ENCODE measurements at places on chromosomes 7 and 10.

- DNase-seq, result no peak
These were observed 53.8 kb upstream of the BAMBI start for GRCh38 chr10:28623483-28623882.

DNA sequence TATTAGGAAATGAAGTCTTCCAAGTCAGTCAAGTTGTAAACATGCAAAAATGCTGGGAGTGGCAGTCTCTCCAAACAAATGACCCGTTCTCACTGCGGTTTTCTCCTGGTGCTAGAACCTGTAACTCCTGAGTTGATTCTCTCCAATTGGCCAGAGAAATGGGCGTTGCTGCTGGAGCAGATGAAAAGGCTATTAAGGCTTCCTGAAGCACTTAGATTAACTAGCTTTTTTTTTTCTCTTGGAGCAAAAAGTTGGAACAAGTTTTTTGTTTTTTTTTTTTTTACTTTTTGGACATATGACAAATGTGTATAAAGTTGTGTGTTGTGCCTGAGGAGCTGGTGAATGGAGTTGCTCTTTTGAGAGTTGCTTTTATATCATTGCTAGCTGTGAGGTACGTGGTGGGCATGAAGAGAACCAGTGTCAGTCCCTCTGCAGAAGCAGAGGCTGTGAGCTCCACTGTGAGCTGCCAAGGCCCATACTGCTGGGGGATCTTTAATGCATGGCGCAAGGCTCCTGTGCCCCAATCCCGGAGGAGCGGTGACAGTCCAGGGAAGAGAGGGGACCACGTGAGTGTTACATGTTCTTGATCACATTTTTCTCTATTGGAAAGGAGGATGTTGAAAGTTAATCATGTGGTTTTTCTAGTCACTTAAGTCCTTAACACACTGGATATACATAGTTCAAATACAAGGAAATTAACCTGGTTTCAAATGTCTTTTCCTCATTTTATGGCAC, 393.6 kb upstream of the GALNT17 start:
- DNase-seq, result no peak

DNA sequence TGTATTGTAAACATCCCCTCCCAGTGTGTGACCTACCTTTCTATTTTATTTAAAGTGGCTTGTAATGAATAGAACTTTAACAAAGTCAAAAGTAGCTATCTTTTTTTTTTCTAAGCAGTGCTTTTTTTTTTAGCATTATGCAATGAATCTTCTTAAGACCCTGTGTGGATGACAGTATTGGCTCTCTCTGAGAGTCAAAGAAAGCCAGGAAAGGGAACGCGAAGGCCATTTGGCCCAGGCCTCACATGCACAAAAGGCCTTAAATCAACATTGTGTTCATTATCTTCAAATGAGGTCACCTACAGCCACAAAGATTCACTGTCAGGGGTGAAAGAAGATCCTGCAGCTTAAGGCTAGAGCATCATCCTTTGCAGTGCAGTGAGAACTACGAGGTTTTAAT, 721.5 kb downstream of the GRID1 start:
- no peak for DNase-seq

DNA sequence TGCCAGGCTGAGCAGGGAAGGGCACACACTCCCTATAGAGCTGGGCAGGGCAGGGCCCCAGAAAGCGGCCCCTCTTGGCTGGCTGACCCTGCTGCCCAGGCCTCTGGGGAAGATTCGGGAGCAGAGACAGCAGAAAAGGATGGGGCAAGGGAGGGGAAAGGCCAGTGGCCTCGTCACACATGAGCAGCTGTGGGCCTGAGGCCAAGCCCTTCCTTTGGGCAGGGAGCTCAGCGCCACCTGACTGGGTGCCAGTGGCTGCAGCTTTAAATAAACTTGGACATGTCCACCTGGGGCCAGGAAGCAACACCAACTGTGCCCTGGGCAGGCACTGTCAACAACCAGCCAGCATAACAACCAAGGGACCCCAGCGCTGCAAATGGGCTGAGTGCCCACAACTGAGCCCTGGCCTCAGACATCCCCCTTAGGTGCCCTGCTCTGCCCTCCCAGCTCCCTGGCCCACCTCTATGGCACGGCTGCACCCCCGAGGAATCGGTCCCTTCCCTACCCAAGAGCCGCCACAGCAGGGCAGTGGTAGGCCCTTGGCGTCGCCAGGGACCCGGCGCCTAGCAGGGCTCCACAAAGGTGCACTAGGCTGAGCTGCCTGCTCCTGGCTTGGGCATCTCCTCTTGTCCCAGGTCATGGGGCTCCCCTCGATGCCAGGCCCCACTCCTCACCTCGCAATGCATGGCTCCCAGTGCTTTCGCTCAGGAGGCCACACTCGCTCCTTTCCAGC, 2.6 kb downstream of the CAMK2B start:
- no peak for DNase-seq

DNA sequence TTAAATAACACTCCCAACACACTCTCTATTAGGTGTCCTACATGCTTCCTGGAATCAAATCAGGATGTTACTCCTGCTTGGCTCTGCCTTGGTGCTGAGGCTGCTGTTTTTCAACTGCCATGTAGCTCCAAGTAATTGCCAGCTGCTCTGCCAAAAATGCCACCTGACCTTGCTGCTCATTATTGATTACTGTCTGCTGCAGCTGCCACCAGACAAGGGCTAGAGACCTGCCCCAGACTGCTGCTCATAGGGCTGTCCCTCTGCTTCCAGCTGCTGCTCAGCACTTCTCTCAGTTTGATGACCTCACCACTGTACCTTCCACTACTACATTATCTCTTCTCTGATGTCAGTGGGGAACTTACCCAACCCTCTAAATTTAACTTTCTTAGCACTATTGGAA, 102.5 kb downstream of the PCLO start:
- no peak for DNase-seq

DNA sequence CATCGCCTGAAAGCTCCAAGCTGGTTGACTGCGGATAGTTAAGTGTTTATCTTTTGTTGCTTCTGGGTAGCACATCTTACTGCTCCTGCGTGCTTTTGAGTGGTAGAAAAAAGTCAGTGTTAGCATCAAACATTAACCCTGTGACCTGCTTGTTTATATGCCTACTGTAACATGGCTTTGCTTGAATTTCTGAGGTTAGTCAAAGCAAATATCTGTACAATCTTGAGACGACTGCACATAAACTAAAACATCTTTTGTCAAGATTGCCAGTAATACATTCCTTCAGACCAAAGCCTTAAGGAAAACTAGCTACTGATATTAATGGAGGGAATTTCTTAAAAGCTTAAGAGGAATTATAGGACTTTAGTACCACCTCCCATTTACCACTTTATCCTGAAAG, 163.7 kb downstream of the BAMBI start:
- DNase-seq, result no peak

- DNase-seq, result no peak
These were observed 50.6 kb downstream of the ZNF438 start for GRCh38 chr10:30980951-30981616.

- DNase-seq, result no peak
These were observed 34.9 kb downstream of the CALML3 start for GRCh38 chr10:5559642-5560141.

DNA sequence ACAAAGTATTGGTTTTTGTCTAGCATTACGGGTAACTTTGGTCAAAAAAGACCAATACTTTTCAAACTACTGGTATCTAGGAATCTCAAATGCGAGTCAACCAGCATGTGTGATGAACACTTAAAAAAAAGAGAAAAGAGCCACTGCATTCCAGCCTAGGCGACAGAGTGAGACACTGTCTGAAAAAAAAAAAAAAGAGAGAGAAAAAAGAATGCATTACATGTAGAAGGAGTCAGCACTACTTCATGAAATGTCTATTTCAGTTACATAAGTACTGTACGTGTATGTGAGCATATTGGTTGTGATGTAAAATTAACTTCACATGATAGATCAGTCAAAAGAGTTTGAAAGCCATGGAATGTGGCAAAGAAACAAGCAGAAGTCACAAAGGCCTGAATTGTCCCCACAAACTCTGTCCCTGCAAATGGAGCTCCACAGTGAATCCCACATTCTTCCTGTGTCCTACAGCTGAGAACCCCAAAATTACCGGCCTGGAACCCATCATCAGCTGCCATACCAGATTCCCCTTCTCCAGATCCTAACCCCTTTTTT, 1.6 kb downstream of the DENND11 start:
- no peak for DNase-seq

DNA sequence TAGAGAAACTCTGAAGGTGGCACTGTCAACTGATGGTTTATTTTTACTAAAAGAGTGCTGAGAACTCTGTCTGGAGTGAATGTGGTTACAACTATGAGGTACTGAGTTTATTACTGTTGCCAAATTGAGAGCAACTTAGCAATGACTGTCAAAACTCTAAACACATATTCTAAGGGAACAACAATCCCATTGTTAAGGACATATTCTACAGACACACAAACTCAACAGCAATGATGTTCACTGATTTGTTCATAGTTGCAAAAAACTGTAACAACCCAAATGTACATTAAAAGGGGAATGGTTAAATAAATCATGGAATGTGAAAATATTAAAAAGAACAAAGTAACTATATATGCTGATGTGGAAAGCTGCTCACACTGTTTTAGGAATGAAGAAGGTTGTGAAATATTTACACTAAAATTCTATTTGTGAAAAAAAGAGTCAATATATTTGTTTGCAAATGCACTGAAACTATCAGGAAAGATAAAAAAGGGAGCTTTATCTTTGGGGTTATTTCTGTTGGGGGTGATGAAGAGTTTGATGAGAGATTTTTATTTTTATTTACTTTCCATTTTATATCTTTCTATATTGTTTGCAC, 12.9 kb downstream of the PON2 start:
- DNase-seq, result no peak

- DNase-seq, result no peak
These were observed 8.9 kb downstream of the GLI3 start for GRCh38 chr7:42227936-42228591.

DNA sequence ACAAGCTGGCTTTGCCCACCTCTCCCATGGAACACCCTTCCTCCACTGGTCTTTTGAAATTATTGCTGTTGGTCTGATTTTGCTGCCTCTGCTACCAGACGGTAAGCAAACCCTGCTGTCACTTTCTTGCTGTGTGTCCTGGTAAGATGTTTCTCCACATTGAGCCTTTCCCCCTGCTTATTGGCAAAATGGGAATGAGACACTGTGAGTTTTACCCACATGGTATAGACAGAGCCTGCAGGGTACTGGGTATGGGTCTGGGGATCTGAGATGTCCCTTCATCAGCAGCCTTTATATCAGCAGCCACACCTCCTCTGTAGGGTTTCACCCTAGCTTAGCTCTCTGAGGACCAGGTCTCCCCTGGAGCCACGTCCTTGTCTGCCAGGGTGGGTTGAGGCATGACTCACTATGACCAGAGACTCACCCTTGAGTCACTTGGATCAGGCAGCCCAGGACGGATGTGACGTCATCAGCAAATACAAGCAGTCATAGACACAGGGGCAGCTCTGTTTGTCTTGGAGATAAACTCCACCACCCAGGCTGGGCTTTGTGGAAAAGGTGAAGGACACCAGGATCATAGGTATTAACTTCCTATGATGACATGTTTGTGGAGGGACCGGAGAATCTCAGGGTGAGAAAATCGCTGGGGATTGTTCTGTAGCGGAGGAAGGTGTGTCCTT, 17.9 kb upstream of the BAIAP2L1 start:
- no peak for DNase-seq

- no peak for DNase-seq
These were observed 28.0 kb upstream of the SLC39A12 start for GRCh38 chr10:17923728-17924127.

- peak; percentile 55 for DNase-seq
These were observed 25.2 kb downstream of the TRIM8 start for GRCh38 chr10:102669206-102670064.

DNA sequence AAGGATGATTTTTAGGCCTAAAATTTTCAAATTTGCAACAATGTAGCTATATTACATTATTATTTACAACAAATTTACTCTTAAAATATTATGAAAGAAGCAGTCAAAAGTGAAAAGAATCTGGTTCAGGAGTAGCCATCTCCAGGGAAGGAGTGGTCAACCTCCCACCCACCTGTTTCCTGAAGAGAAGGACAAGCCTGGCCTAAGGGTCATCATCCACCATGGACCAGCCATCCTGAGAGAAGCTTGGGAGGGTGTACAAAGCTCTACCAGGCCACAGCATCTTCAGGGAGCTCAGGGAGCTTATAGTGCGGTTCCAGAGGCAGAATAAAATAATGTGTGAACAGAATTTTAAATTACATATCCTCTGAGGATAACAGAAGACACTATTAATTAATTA, 38.1 kb downstream of the COL1A2 start:
- no peak for DNase-seq

- DNase-seq, result no peak
These were observed 118.3 kb upstream of the KMT2E start for GRCh38 chr7:104895522-104896236.

DNA sequence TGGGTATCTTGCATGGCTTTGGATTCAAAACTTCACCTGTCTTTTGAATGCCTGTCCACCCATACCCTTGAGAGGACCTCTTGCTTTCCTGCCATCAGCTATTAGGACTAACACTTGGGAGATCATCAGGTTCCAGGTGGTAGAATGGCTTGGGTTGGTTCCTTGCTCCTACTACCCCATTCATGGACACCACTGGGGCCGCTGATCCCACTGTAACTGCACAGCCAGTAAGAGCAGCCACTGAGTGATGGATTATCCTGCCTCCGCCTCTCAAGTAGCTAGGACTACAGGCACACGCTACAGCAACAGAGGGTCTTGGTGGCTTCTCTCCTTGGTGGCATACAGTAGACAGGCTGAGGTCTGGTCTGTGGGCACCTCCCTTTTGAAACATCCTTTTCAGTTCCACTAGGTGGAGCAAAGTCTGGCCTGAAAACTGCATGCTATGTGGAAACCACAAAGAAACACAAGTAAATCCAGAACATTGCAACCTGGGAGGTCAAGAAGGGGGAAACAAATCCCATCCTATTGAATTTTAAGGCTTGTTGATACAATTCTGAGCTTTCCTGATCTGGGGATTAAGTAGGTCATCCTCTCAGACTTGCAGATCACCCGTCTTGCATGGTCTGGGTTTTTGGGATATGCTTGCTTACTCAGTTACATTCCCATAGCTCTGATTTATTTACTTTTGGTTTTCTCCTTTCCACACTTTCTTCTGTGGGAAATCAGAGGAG, 9.4 kb downstream of the WBP1L start:
- DNase-seq, result peak; percentile 73

DNA sequence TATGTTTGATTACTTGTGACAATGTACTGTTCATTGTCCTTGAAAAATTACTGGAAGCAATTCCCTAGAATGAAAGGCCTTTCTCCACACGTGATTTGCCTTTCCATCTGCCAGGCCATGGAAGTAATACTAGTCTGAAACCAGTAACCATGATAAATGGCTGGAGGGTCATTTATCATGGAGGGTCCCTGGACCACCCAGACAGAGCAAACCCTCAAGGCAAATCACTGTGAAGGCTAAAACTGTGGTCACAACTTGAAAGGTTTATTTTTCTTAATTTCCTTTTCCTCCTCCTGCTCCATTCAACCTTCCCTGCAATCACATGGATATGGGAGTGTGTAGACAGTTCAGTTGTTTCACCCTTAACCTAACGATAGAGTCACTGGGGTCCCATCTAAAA, 16.4 kb downstream of the BRAF start:
- no peak for DNase-seq

- DNase-seq, result no peak
These were observed 485.1 kb upstream of the KLF6 start for GRCh38 chr10:4270116-4270515.
